ENCODE measurements at places on chromosomes 16 and 17.
A peak's percentile ranks its signal among the peaks of the same experiment; 100 is the strongest.

GRCh38 chr17:19448341-19449268 is 37.6 kb downstream of the RNF112 start:
- no peak for DNase-seq

DNA sequence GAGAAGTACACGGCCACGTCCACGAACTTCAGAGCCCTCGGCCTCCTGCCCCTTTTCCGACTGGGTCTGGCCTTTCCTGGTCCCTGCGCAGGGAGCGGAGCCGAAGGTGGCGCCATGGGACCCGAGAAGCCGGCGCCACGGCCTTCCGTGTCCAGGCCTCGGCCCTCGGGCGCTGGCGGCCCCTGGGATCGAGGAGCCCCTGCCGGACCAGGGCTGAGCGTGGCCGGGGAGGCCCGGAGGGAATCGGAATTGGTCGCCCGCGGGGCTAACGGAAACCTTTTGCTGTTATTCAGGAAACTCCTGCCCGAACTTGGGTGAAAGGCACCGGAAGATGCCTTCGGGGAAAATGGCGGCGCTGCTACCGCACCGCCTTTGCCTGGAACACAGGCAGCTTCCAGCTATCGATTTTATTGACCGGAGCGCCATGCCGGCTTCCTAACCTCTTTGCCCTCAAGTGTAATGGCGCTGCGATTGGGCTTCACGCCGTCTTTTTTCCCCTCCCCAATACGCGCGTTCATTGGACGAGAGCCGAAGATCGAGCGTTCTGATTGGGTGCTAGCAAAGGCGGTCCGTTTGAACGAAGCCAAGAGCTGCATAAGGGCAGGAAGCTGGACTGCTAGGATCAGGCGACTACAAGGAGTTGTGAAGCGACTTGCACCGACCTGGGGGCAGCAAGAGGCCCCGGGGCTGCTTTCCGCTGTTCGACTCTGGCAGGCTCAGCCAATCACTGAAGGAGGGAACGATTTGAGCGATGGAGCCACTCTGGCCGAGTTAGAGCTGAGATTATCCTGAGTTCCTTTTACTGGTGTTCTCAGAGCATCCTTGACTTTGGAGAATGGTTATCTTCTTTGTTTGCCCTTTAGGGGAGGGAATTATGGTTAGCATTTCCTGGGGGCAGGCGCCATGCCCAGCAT is at the start of gene ZNF689:
Gene ZNF689, minus strand, starts transcription at position 464 of the 914 bp plus-strand sequence. Its CDS starts 348 bp downstream, at position 116.
- DNase-seq = peak; percentile 91

DNA sequence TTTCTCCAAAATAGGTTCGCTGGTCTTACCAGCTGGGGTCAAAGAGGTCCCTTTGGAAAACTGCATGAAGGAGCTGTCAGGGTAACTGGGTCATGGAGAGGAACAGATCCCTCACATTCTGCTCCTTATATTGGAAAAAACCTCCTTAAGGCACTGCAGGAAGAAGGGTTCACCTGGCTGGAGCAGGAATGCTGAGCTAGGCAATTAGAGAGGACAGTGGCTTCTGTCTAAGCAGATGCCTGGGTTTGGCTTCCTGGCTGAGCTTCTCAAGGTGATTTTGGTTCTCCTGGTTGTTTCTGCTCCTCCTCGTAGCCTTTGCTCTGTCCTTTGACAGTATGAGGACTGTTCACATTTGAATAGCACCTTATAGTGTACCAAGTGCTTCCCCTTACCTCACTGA is 19.6 kb downstream of the ITGB3 start:
- DNase-seq = no peak

- DNase-seq = no peak
These were observed 47.2 kb downstream of the PITPNM3 start for GRCh38 chr17:6509031-6509771.

DNA sequence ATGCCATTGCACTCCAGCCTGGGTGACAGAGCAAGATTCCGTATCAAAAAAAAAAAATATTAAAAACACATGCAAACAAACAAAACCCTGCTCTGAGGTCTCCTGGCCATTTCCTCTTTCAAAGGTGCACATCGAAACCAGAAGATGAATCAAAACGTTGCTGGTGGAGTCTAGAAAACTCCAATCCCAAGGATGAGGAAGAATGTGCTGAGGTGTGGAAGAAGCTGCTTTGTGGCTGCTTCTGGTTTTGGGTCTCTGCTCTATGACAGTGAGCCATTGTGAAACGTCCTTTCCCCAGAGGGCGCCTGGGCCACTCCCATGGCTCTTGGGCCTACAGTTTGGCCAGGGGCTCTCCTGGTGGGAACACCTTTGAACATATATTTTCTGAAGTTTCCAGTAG is 112.6 kb downstream of the IRF8 start:
- DNase-seq = no peak

- no peak for DNase-seq
These were observed 1.6 kb downstream of the PSMB10 start for GRCh38 chr16:67935101-67935401.

DNA sequence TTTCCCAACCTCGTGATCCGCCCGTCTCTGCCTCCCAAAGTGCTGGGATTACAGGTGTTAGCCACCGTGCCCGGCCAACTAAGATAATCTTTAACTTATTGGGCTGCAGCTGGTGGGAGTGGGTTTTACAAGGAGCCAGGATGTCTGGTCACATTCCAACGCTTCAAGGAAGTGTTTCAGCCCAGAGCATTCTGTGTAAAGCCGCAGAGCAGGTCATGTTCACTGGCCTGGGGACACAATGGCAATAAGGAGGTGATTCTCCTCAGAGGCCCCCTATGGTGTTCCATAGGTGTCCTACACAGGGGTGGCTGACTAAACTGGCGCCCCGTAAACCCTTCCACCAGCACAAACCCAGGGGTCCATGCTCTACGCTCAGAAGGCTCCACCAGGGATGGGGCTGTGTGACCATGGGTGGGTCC is 1.2 kb downstream of the QPRT start:
- DNase-seq = no peak

GRCh38 chr16:25841761-25842160 is 150.0 kb downstream of the HS3ST4 start:
- DNase-seq = no peak

DNA sequence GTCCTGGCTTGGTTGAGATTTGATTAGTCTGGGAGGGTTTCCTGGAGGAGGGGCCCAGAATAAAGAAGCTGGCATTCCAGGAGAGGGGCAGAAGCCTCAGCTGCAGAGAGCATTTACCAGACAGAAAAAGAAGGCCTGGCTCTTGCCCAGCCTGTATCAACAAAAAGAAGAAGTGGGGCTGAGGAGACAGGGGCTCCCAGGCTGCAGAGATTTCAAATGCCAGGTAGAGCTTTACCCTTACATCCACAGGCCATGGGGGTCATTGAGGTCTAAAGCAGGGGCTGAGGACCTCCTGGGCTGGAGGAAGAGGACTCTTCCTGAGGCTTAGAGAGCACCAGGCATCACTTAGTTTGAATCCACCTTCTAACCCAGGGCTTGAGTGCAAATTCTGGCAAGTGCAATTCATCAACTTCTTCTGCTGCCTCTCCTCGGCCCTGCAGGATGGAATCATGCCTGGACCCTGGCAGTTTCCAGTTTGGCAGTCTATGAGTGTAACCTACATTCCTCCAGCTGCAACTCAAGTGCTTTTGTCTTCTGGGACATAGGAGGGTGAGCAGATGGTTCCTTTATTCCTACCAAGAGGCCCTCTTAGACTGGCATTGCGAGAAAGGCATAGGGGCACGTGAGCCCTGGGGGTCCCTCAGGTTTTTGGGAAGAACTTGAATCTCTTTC is 15.3 kb downstream of the CA7 start:
- no peak for DNase-seq

DNA sequence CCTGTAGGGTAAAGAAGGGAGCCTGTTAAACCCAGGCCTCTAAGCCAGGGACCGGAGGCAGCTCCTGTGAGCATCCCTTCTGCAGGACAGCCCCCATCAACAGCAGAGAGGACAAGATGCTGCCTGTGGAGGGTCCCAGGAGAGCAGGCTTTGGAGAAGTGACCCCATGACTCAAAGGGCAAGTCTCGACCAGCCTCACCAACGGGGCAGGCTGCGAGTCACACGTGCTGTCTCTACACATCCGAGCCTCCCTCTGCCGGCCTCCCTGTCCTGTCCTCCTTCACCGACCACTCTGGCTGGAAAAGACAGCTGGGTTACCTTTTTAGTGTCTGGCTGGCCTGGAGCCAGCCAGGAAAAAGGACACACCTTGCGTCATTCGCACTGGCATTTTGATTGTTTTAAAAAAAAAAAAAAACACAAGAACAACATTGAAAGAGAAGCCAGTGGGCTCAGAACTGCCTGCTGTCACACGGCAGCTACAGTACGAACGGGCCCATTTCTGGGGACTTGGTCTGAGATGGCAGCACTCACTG is 74.5 kb upstream of the RCVRN start:
- DNase-seq = no peak

DNA sequence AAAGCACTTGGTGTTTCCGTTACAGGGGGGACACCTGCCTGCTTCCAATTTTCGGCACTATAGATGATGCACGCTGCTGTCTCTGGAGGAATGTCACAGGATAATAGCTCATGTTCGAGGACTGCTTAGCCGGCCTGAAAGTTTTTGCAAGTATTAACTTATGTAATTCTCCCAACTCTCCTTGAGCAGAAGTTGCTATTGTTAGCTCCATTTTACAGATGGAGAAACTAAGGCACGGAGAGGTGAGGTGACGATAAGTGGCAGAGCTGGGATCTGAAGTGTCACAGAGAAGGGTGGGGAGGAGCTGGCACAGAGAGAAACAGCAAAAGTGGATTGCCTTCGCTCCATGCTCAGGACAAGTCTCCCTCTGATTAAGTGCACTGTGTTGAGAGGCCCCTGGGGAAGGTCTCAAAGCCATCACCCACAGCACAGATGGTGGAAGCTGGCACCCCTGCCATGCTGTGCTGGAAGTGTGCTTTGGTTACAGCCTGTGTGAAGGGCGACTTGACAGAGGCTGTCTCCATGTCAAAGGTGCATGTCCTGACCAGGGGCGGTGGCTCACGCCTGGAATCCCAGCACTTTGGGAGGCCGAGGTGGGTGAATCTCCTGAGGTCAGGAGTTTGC is 40.8 kb upstream of the MEAK7 start:
- DNase-seq = no peak

DNA sequence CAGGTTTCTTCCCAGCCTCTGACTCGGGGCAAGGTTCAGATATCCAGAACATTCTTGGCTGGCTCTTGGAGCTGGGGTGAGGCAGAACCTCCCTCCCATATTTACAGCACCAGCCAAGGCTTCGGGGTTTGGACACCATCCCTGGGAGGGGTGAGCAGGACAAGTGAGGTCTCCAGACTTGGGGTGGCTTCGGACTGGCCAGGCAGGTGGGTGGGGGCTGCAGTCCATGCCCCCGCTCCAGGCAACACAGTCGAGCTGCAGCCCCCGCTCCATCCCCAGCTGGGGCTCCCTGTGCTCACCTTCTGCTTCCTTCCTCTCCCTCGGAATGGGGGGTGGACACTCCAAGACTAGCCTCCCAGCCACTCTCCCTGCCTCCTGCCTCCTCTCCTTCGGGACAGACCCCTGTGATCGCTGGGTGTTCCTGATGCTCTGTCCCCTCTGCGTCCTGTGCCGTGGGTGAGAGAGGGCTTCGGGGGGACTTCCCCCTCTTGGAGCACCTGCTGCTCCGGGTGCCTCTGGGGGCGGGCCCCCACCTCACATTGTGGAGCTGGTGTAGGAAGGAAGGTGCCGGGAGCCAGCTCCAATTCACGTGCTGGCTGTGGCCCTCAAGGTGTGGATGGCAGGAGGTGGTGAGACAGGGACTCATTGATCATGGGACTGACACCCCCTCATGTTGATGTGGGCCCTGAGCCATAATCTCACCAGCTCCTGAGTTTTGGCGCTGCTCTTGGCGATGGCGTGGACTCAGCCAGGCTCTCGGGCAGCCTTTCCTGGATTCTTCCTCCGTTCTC is 189.2 kb downstream of the SEC14L1 start:
- DNase-seq = no peak

DNA sequence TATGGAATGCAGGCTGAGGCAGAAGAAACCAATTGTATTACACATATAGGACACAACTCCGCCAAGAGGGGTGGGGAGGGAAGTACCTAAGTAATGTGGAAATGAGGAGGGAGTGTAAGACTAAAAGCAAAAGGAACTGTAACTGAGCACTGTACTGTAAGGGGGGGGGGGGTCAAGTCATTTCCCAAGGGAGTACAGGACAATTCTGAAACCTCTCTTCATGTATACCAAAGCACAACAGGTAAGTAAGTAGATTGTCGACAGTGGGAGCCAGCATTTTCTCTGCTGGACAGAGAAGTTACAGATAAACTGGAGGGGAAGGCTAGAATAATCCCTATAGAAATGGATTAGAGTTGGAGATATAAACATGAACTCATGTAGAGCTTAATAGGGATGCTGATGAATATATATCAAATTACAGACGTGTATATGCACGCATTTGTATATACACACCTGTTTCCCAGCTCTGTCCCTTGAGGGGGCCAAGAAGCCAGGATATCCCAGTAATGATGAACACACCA is 6.4 kb downstream of the USP22 start:
- DNase-seq = no peak

DNA sequence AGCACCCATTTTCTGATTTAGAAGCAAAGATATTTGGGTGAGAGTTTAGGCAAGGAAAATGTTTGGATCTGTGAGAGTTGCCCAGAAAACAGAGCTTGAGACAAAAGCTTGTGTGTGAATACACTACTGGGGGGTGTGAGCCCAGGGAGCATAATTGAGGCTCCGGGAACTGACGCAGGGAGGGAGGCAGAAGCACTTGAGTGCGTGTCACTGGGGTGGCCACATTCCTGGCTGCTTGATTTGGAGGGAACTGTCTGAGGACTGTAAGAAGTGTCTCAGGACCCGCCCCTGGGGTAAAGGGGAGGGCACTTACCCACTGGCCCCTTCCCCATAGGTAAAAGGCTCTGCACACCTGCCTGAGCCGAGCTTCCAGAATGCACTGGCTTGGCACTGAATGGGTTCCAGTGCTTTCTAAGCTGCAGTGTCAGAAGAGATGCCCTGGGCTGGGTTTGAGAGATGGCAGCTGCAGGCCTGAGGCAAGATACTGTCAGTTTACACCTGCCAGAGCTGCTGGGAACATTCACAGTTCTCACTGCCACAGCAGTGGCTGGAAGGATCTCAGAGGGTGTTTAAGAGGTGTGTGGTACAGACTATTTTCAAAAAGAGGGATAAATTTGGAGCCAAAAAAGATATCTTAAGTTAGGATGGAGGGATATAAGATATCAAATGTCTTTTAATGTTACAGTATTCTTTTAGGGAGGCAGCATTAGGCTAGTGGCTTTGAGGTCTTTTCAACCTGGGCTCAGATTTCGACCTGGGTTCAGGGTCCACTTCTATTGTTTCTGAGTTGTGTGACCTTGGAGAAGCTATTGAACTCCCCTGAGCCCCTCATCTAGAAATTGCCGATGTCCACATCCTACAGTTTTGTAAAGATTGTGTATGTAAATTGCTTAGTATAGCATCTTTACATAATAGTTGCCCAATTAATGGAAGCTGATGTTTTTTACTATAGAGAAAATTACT is 6.9 kb upstream of the TEX2 start:
- DNase-seq = no peak

DNA sequence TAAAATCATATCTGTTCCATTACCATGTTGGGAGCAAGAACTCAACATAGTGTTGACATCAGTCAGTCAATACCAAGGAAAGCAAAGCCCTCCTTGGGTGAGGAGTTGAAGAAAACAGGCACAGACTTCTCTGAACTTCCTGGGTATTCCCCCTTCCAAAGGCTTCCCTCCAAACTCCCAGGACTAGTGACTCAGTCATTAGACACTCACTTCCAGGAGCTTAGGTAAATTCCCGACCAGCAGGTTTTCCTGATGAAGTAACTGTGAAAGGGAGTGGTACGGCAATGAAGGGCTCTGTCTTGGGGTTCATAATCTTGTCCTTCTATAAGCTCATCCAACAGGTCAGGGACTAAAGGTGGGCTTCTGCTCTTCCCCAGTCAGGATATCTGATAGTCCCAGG is 293.8 kb upstream of the AXIN2 start:
- no peak for DNase-seq

GRCh38 chr16:65235339-65236177 is 113.7 kb upstream of the CDH11 start:
- DNase-seq = no peak
